ENCODE measurements at places on chromosomes 13 and 19.

- no peak for DNase-seq
Measured at GRCh38 chr13:21018220-21018619, 43.2 kb downstream of the LATS2 start.

DNA sequence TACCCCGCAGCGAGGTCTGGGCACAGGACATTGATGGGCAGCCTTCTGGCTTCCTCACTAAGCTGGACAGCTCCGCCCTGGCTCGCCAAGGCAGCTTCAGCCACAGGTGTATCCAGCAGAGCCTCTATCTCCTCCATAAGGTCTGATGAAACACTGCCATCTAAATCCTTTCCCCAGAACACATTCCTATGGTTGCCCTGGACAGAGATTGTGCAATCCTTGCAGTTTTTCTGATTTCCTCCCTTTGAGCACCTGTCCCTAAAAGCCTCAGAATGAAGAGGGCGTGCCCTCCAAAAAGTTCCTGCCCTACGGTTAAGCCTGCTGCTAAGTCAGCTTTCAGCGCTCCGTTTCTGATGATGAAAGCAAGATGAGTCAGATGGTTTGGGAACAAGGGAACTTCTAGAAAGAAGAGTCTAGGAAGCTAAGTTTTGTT, 21.0 kb downstream of the CLEC4M start:
- peak; percentile 76 for DNase-seq

GRCh38 chr19:42555317-42555716, 27.0 kb upstream of the CEACAM1 start:
- peak; percentile 75 for DNase-seq

DNA sequence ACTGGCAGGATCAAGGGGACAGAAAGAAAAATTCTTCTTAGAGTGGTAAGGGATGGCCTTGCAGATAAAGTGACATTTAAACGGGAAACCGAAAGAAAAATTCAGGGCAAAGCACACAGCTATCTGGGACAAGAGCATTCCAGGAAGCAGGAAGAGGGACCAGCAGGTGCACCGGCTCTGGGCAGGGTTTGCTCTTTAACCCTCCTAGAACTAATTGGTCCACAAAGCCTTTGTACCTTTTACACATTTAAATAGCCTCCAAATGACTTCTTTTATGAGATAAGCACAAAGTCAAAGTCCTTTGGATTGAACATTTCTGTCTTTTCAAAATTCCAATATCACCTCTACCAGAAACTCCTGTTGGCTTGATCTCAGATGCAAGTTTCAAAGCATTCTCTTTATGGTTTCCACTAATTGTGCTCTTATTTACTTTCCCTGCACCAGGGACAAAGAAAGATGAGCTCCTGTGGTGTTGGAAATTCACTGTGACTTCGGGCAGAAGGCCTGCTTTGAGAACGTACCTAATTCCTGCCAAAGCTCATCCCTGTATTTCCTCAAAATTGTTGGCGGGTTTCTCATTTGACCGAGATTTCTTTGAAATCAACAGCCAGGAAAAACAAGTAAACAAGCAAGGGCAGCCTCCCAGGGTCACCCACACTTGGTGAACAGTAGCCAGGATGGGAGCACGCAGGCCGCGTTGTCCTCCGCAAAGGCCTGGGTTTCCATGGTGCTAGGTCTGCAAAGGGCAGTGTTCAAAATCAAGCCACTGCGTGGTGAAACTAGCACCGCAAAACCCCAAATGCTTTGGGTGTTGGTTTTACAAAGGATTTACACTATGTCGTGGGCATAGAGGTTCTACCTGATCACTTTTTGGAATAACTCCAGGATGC, 98.6 kb downstream of the IRS2 start:
- DNase-seq: no peak

DNA sequence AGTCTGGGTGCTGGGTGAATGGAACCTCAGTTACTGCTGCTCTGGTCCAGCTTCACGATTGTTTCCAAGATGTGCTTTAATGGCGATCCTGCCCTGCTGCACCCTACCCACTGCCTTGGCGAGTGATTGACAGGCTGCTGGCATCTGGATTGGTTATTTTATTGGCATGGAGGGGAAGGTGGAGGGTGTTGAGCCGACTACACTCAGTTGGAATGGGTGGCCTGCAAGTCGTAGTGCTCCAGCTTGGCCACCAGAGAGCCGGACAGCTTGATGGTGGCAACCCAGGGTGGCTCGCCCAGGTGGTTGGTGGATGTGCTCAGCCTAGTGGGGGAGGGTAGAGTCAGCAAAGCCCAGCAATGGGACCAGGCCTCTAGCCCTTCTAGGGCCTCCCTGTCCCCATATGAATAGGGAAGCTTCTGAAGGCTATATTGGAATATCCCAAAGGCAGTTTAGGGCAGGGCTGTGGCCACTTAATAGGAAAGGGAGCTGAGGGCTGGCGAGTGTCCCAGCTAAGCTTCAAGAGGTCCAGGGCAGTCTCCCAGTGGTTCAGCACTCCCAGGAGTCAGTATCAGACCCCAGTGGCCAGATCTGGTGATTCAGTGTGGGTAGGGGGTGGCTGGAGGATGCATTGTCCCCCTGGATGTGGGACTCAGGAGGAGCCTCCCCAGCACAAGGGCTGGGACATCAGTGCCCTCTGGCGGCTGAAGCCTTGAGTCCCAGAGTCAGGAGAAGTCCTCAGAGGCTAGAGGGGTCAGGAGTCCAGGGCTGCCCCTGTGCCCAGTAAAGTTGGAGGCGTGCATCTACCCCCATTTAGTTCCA, 3.4 kb downstream of the GGN start:
- DNase-seq: peak; percentile 22

All from suppressor macrophage (primary cell).